Activated CD8-positive, alpha-beta memory T cell treated with anti-CD3 and anti-CD28 coated beads for 48 hours (primary cell): ENCODE measurements at places on chromosomes 16 and 17.

DNA sequence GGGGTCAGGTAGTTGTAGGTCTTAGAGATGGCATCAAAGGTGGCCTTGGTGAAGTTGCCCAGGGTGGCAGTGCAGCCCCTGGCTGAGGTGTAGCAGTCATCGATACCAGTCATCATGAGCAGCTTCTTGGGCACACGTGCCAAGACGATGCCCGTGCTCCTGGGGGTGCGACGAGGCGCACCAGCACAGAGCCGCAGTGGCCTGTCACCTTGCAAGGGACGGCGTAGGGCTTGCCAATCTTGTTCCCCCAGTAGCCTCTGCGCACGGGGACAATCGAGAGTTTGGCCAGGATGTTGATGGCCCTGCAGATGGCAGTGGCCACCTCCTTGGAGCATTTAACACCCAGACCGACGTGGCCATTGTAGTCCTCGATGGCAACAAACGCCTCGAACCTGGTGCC lies 29.8 kb downstream of the CDC27 start:
- no peak for DNase-seq

DNA sequence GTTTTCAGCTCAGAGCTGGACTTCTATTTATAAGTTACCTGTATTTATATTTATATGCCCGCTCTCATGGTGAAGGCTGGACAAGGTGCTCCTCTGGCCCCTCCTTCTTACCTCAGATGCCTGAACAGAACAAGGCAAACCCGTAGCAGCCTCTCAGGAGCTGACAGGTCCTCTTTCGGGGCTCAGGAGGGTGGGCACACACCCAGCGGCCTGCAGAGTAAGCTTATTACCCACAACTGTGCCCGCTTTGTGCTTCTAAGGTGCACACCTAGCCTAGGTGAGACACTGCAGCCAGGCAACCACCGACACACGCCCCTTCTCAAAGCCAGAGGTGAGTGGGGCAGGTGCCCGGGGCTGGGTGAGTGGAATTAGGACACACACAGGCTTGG lies 5.3 kb downstream of the NKIRAS2 start:
- no peak for DNase-seq

DNA sequence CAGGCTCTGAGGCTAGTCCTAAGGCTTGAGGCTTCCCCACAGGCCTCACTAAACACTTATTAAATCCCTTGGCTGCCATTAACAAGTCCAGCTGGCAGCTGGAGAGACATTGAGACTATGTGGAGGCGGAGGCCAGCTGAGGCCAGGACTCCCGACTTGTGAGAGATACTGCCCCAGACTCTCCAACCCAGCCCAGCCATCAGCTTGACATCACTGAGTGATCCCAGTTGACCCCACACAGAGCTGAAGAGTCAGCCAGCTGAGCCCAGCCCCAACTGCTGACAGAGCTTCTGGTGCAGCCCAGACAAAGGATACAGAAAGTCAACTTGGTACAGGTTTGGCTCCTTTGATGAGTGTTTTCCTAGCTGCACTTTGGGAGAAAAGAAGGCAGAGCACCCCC lies 343.1 kb downstream of the C16orf95 start:
- DNase-seq, result no peak

- DNase-seq, result no peak
Measured at GRCh38 chr17:855569-855968, 73.4 kb downstream of the MRM3 start.

GRCh38 chr16:57612494-57612893 lies 15.9 kb upstream of the ADGRG1 start:
- DNase-seq, result no peak

- DNase-seq, result no peak
Measured at GRCh38 chr16:14490235-14490634, 139.8 kb downstream of the PARN start.

GRCh38 chr16:87321336-87322107 lies 4.3 kb upstream of the C16orf95 start:
- no peak for DNase-seq

DNA sequence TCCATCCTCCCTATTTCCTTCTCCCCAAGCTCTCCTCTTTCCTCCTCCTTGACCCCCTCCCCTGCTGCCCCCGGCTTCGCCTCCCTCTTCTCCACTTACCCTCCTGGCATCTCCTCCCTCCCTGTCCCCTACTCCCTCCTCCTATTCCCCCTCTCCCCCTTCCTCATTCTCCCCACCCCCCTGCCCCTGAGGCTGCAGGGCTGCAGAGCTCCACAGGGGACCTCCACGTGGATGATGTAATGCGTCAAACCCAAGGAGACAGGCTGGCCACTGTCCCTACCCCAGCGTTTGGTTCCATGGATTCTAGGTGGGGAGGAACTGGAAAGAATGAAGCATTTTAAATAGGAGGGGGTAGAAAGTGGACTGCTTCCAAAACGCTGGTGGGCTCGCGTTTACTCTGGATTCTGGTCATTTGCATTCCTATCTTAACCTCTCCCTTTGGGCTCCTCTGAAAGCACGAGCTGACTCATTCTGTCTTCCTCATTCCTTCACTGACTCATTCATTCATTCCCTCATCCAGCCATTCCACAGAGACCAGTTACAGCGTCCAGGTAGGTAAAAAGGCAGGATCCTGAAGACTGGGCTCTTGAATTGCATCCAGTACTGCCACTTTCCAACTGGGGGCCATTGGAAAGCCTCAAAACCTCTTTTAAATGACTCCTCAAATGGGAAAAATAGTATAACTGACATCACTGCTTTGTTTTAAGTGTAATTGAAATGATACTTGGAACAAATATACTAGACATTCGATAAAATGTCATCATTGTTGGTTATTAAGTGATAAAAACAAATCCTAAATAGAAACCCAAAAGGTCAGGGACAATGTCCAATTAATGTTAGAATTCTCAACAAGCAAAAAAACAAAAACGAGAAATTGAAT lies 943 bp upstream of the COTL1 start:
- DNase-seq, result no peak

DNA sequence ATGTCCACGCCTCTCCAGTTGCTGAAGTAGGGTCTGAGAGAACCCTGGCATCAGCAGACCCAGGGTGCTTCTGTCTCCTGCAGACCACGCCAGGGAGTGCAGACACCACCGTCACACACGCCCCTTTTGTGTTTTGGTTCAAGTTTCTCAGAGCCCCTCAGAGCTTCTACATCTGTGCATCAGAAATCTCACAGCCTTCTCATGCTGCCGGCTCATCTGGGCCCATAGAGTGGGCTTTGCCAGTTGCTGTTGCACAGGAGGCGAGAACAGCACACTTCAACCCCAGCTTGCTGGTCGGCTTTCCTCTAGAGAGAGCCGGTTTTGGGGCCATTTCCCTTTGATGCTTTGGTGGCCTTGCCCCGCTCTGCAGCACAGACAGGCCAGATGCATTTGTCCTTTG lies 60.9 kb downstream of the PDPK1 start:
- no peak for DNase-seq

- DNase-seq, result no peak
Measured at GRCh38 chr16:20363191-20363590, 10.7 kb upstream of the UMOD start.

DNA sequence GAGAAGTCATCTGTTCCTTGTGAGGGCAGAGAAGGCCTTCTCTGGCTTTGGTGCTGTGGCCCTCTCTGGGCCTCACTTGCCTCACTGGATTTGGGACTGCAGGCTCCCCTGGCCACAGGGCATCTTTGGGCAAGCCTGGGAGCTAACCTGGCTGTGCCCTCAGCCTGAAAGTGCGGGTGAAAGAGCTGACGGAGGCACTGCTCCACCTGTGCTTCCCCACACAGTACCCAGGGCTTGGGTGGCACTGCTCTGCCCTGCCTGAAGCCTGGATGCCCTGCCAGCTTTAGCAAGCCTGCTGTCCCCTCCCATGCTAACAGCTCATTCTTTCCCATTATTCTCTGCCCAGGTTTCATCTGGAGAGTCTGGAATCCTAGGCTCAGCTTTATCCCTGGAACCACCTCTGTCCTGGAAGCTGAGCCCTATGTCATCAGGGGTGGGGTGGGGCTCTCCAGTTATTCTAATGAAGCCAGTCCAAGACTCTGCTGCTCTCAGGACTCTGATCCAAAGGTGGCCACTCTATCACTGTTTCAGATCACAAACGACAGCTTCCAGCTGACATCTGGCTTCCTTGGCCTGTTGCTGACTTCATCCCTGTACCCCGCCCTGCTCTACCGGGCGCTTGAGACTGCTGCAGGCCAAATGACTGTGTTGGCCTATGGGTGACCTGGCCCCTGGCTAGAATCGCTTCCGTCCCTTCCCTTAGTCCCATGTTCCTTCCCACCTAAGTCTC lies 29.3 kb downstream of the HIC1 start:
- DNase-seq, result no peak

- DNase-seq, result no peak
Measured at GRCh38 chr17:17087424-17088015, 45.3 kb downstream of the MPRIP start.

DNA sequence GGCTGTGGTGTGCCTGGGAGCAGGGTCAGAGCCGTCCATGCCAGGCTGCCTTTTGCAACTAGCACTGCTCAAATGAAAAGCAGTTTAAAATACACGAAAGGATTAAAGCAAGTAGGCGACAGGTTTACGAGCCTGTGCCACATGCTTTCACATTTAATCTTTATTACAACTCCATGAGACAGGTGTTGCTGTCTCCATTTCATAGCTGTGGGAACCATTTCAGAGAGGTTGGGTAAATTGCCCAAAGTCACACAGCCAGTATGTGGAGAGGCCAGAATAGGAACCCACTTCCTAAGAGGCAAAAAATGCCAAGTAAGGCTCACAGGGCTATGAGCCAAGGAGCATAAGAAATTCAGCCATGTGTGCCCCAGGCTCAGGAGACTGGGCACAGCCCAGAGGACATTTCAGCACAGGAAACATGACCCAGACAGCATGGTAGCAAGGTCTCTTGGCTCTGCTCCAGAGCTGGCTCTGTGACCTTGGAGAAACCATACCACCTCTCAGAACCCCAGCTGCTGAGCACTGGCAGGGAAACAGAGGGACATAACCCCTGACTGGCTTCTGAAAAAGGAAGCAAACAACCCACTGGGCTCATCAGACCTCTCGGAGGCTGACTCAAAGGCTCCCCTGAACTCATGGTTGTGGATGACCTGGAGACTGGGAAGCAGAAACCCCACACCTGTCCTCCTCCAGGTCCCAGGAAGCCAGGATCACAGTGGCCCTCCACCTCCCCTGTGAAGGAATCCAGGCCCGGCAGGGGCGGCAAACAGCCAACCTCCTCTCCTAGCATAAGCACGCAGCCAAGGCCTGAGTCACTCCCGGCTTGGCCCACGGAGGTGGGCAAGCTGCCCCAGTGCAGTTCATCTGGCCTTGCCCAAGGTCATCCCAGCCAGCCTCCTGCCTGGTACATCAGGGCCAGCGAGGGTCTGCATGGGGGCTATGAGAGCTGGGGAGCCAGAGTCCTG lies 40.3 kb upstream of the MRPS23 start:
- DNase-seq, result no peak

- DNase-seq, result no peak
Measured at GRCh38 chr16:27347930-27348685, 34.3 kb downstream of the IL4R start.

GRCh38 chr16:12798846-12799245 lies 4.8 kb downstream of the CPPED1 start:
- no peak for DNase-seq

GRCh38 chr16:88318521-88318920 lies 64.2 kb upstream of the ZNF469 start:
- no peak for DNase-seq

GRCh38 chr17:34257299-34257985 lies 2.4 kb downstream of the CCL2 start:
- DNase-seq, result no peak
